Stimulated activated CD4-positive, alpha-beta T cell treated with anti-CD3 and anti-CD28 coated beads, TNF-alpha, amount 100 ng/mL, for 1 hour (primary cell): ENCODE measurements at places on chromosomes 3 and 15.

DNA sequence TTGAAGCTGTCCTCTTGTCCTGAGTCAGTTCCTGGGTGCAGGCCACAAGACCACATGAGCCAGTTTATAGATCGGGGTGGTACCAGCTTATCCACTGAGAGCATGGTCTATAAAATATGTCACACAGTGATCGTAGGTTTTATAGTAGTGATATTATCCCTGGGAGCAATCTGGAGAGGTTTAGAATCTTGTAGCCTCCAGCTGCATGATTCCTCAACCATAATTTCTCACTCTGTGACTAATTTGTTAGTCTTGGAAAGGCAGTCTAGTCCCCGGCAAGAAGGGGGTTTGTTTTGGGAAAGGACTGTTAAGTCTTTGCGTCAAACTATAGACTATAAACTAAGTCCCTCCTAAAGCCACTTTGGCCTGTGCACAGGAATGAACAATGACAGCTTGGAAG, 693.0 kb upstream of the CADM2 start:
- no peak for DNase-seq

GRCh38 chr15:89179966-89180875, 41.2 kb downstream of the RLBP1 start:
- DNase-seq: no peak

DNA sequence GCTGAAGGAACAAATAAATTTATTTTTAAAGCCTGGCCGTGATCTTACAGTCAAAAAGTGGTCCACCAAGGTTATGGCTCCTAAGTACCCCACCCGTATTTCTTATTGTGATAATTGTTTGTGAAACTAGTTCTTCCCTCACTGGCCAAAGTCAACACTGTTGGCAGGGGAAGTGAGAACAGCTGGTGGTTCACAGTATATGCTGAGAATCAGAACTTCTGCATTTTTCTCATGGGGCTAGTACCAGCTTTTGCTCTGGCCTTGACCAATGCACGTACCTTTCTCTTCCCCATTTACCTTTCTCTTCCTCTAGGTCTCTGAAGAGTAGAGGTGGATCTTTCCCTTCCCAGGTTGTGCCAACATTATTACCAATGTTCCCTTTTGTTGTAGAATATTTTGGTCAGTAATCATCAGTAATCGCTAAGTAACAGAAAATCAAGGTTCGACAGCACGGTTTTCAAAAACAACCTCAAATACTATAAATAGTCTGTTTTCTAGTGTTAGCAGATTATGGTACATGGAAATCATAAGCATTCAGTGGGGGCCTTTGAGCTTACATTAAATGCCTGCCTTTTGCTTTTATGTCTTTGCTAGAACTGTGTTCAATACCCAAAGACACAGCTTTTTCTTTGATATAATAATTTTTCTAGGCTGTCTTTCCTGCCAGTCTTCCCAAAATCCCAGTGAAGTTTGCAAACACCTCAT, 268.0 kb downstream of the LPP start:
- DNase-seq: no peak

DNA sequence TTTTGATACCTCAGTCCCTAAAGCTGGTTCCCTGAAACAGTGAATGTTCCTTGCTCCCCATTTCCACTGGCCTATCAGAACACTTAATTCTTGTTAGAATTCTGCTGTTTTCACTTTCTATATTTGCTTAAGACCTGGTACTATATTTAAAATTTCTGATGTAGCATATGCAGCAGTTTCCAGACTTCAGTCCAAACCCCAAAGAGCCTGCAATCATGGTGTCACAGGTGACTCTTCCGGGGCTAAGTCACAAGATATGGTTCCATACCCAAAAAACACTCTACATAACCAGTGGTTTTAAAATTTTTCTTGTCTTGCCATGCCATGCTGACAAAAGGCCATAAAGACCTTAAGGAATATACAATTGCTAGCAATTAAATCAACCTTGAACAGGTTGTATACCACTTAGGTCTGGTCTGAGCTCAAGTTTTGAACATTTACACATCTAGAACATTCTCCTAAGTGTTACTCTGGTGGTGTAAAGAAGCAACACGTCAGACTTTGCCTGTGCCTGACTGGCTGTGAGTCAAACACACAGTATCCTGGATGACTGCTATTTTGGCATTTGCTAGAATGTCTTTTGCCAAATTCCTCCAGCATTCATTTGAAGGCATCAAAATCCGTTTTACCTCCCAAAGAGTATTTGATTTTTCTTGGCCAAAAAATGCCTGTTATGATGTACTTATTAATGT, 160.0 kb downstream of the FRMD5 start:
- DNase-seq: no peak

GRCh38 chr15:36430726-36431265, 148.6 kb upstream of the CDIN1 start:
- DNase-seq: no peak

DNA sequence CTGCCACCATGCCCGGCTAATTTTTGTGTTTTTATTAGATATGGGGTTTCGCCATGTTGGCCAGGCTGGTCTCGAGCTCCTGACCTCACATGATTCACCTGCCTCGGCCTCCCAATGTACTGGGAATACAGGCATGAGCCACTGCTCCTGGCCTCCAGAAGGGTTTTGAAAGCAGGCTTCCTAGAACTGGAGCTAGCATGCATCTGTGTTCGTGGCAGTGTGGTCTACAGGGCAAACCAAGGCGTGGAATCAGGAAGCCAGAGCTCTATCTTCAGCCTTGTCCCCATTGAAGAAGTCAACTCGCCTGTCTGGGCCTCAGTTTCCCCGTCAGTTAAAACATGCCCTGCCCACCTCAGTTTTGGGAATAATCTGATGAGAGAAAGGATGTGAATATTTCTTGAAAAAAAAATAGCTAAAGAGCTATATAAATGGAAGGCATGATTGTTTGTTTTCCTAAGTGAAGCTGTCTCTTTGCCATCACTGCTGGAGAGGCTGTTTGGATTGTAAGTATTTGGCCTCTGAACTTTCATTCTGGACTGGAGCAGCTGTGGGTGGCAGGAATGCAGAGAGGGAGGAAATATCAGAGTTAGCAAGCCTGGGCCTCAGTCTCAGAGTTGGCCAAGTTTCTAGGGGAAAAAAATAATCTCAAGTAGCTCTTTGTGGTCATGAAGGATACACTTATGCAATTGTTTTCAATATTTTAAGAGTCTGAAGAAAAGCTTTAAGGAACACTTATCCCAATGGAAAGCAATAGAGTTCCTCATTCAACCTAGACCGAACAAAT, 36.5 kb upstream of the UACA start:
- DNase-seq: no peak

GRCh38 chr3:194773771-194774455, 88.2 kb downstream of the FAM43A start:
- DNase-seq: no peak

DNA sequence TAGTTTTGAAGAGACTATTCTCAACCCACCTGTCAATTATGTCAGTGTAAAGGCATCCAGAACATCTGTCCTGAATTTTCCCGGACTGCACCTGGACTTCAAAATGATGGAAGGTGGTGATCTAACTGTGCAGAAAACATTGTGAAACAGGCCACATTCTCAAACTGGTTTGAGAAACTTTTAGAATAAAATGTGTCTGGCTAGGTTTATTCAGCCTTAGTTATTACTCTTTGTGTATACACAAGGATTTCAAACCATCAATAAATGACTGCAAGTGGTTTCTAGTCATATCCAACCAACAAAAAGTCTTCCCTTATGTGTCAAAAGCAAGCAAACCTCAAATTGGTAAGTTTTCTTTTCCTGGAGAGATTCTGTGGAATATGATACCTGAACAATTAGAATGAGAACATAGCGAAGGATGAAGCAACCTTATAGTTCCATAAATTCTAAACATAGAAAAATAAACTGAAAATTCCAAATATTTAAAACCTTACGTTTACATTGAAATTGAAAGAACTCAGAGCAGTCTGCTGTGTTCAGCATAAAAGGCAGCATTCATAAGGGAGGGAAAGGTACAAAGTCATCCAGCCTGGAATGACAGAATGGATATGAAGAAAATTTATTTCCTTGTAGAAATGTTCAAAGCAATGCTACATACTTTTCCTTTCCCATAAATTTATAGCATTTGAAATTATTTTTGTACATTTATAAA, 306.6 kb upstream of the TGFBR2 start:
- DNase-seq: no peak

- DNase-seq: no peak
Measured at GRCh38 chr3:85455561-85456200, 496.9 kb downstream of the CADM2 start.

DNA sequence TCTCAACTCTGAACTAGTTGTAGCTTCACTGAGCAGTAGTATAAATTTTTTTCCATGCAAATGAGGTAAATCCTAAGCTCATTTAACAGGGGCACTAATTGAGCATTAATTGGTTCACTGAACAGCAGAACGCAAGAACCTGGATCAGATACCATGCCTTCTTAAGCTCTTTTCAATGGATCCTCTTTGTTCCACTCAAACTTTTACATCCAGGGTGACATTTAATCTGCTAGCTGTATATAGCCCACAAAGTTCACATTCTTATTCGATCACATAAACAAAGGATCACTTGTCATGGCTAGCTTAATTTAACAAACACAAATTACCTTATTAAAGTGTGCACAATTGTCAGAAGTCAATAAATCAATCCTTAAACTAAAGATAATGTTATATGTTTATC, 281.6 kb downstream of the CNTN6 start:
- no peak for DNase-seq

DNA sequence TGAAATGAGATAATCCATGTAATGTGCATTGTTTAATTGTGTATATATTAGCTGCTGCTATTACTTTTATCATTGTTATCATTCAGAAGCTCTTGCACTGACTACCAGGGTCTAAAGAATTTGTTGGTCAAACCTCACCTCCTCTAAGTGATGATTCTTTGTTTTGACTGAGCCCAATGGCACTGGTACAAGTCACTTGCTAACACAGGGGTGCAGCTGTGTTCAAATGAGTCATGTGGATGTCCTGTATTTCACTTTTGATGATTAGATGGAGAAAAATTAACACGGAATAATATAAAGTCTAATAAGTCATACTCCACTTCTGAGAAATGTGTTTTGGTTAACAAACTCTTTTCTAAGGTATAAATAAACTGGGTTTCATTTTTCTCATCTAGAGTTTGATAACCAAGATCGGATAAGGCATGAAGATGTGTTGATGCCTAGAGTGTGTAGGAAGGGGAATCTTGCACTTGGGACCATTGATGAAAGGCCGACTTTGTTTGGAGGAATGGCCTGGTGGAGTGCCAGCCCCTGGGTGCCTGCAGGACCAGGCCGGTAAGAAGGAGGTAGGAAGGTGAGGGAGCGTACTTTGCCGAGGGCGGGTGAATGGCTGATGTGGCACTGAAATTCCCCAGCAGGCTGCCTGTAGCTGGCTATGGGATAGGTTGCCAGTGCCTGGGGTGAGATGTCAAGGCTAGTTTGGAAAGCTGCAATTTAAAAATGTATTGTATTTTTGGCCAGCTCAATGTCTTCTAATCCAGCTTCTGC, 244.7 kb upstream of the ZPLD1 start:
- DNase-seq: no peak

DNA sequence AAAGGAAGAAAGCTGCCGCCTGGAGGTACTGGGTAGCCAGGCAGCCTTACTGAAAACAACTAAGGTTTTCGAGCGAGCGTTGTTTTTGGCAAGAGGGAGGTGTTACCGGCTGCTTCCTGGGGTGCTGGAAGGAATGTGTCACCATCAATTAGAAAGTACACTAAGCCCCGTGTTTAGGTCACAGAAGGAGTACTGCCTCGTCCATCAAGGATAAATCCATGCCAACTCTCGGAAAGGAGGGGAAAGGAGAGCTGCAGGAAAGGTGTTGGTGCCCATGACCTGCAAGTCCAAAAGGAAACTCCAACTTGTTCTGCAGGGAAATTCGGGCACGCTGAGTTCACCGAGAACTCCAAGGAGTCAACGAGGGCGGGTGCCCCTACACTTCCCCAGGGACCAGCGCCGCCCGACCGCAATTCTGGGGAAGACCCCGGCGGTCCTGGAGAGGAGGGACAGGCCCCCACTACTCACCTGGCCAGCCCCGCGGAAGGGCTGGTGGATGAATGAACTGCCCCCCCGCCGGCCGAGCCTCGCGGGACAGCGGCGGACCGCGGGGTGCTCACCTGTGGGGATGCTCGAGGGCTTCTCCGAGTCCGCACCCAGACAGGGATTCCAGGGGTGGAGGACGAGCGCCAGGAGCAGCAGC, 542 bp downstream of the PLOD2 start:
- no peak for DNase-seq

- DNase-seq: no peak
Measured at GRCh38 chr15:68383161-68384074, 48.5 kb downstream of the ITGA11 start.

GRCh38 chr3:126527006-126527405, 3.1 kb downstream of the CHST13 start:
- DNase-seq: no peak

DNA sequence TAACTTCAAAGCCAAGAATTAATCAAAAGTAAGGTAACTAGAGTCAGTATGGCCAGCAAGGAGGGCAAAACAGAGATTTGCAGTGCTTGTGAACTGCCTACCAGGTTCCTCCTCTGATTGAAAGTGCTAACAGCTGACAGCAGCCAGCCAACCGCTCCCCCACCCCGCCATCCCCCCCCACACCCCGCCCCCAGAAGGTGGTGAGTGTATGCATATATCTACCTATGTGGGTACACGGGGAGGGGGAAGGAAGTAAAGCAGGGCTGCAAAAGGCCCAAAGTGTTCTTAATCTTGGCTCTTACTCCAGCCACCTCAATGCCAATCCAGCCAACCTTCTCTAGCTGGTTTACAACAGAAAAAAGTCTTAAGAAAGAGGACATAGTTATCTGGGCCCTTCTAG, 50.7 kb downstream of the RAF1 start:
- no peak for DNase-seq

- DNase-seq: no peak
Measured at GRCh38 chr3:22620498-22620897, 582.6 kb upstream of the UBE2E2 start.

DNA sequence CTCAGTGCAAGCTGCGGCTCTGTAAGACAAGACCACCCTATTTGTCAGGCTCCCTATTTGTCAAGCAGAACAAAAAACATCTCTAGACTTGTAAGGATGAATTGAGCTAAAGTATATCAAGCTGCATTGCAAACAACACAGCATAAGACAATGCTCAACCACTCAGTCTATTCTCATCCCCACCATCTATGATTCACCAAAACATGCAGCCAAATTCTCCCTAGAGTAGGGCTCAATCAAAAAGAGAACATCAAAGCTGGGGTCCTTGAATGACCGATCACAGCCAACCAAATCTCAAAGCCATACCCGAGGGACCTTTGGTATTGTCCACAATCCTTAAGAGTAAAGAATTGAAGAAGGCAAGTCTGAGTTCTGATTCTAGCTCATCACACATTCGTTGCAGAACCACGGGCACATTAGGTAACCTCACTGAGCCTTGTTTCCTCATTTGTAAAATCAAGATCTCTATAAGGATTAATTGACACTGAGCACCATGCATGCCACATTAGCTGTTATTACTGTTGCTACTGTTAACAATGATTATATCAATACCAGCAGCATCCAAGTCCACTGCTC, 31.2 kb downstream of the RFTN1 start:
- no peak for DNase-seq
